Stimulated activated CD4-positive, alpha-beta T cell treated with anti-CD3 and anti-CD28 coated beads, TNF-alpha, amount 100 ng/mL, for 24 hours (primary cell): ENCODE measurements at places on chromosomes 12 and 14.

DNA sequence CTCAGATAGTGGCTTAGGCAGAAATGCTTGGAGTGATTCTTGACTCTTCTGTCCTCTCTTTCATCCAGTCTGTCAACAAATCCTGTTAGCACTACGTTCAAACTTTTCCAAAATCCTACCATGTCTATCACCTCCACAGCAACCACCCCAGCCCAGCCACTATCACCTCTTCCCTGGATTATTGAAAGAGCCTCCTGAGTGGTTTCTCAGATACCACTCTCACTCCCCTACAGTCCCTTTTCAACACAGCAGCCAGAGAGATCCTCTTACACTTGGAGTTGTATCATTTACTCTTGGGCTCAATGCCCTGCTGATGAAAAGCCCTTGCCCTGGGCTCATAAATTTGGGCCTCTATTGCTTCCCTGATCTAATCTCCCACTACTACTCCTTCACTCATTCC is 218.9 kb downstream of the EXOC5 start:
- DNase-seq = no peak

DNA sequence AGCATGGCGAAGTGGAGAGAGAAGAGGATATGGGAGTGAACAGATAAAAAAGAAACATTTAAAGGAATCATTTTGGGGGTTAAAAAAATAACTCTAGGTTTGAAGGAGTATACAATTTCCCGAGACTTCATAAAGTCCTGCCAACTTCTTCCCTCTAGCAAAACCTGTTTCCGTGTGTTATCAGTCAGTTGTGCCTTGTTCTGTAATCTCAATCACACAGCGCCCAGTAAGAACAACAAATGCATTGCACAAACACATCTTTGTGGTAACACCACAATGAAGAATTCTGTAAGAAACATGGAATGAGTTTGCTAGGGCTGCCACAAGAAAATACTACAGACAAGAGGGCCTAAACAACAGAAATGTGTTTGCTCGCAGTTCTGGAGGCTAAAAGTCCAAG is 144.7 kb upstream of the FUT8 start:
- DNase-seq = no peak

GRCh38 chr14:87894920-87895319 is 98.1 kb downstream of the GALC start:
- no peak for DNase-seq

DNA sequence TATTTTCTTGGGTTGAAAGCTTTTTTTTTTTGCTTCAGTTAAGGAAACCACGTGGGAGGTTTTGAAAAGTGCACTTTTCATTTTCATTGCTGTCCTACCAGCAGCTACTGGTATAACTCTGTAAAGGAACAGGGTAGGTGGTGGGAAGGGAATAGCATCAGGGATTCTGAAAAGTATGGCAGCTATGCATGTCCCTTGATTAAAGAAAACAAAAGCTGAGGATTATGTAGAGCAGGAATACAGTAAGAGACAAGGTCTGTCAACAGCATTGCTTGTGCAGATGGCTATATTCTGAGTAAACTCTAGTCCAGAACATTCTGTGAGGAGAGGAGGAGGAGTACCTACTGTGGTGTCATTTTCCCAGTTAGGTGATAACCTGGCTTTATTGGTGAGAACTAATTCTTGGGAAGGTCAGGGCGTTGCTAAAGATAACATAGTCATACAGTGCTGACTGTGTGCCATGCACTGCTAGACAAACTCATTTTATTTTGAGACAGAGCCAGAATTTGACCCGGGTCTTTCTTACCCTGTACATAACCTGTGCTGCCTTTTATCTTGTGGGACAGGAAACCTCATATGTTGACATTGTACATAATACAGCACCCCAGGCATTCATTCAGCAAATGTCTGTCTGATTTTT is 80.3 kb upstream of the TRAF3 start:
- DNase-seq = no peak

DNA sequence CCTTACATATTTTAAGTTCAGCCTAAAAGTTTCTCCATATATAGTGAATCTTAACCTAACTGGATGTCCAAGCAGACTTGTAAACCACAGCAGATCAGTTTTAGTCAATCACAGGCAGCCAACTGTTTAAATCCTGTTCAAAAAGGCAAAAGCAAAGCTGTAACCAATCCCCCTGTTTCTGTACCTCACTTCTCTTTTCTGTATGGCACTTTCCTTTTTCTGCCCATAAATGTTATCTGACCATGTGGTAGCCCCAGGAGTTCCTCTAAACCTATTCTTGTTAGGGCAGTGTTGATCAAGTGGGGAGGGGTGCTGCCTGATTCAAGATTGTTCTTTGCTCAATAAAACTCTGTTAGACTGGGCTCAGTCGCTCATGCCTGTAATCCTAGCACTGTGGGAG is 8.5 kb upstream of the DACT1 start:
- no peak for DNase-seq

DNA sequence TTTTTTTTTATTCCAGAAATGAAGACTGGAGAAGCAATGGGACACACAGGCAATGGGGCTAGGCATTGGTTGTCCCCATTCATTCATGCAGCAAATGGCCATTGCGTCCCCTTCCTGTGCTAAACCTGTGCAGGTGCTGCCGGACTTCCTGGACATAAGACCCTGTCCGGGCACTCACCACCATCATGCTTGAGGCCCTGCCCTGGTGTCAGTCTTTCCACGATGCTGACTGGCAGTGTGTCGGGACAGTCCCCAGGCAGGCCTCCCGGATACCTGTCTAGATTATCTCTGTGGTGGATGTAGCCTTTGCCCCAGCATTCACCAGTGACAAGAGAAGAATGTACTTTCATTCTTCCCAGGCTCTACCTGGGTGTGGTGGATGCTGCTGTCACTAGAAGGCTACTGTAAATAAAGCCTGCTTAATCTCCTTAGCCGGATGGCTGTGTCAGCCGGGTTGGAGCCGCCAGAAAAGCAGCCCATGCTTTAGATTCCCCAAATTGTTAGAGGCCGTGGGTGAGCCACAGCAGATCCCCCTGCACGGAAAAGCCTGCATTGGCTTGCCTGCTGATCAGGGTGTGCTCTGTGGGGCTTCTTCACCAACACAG is 94.5 kb upstream of the PARP11 start:
- no peak for DNase-seq

GRCh38 chr12:71749666-71750065 is 5.0 kb upstream of the RAB21 start:
- no peak for DNase-seq

DNA sequence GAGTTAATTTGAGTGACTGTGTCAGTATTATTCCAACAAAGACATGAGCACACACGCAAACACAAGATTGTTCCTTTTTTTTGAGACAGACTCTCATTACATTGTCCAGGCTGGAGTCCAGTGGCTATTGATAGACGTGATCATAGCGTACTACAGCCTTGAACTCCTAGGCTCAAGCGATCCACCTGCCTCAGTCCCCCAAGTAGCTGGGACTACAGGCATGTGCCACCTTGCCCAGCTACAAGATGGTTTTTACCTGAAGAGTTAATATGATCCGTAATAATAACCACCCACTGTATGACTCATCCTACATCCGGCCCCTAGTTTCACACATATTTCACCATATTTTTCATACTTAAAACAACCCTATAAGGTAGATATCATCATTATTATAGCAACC is 26.8 kb downstream of the BCAT1 start:
- DNase-seq = no peak

GRCh38 chr12:82522762-82523161 is 163.9 kb upstream of the TMTC2 start:
- DNase-seq = no peak

GRCh38 chr14:102154121-102154520 is 14.4 kb downstream of the WDR20 start:
- no peak for DNase-seq

- no peak for DNase-seq
Measured at GRCh38 chr12:128994856-128995255, 141.6 kb downstream of the GLT1D1 start.

- no peak for DNase-seq
Measured at GRCh38 chr14:31933716-31934115, 143.4 kb upstream of the ARHGAP5 start.

DNA sequence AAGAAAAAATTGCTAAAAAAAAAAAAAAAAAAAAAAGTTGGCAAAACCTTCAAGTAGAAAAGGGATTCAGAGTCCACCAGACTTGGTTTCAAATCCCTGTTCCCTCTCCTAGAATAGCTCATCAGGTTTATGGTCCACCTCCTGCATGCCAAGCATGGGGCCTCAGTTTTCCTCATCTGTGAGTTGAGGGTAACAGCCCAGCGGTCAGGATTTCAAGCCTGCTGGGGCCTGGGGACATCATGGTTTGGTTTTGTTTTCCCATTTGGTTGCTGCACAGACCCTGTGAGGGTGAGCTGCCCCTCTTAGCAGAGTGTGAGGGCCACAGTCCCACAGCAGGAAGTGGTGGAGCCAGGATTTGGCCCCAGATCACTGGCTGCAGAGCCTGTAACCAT is 12.5 kb downstream of the FAM222A start:
- no peak for DNase-seq

- DNase-seq = no peak
Measured at GRCh38 chr12:92634202-92634601, 68.6 kb upstream of the PLEKHG7 start.

GRCh38 chr14:90656973-90657372 is 159.3 kb downstream of the TTC7B start:
- DNase-seq = no peak

GRCh38 chr12:4356041-4356327 is 23.5 kb downstream of the FGF23 start:
- DNase-seq = peak; percentile 65

DNA sequence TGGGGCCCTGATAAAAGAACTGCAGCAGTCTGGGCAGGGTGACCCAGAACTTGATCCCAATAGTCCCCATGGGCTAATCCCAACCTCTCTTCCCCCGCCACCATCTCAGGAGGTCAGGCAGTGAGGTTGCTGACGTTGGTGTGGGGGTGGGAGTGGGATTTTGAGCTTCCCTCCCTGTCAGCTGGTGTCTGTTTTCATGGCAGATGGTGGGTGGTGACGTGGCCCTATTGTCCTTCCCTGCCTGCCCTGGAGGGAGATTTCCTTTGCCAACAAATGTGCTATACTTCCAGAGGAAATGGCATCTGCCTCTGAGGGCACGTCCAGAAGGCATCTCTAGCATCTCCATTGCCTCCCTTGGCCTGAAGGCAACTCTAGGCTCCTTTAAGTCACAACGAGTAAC is 37.7 kb downstream of the NEUROD4 start:
- no peak for DNase-seq

- DNase-seq = no peak
Measured at GRCh38 chr12:44674875-44675274, 201.2 kb downstream of the NELL2 start.

- DNase-seq = no peak
Measured at GRCh38 chr14:101827286-101827685, 65.8 kb downstream of the PPP2R5C start.

DNA sequence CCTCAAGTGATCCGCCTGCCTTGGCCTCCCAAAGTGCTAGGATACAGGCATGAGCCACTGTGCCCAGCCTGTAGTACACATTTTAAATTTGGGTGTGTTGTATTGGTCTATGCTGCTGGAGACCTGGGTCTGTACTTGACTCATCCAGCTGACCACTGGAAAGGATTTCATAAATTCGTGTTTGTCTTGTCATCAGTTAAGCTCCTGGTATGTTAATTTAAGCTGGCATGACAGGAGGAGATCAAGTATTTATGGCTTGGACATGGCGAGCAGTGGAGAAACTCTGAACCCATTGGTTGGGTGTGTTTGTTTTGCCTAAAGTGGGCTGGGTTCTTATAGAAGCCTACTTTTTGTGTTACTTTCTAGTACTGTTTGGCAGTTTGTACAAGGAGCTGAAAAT is 24.2 kb downstream of the YY1 start:
- no peak for DNase-seq

- DNase-seq = no peak
Measured at GRCh38 chr12:4441355-4442335, 4.0 kb downstream of the FGF6 start.

- DNase-seq = no peak
Measured at GRCh38 chr12:61870658-61871484, 389.3 kb upstream of the USP15 start.

DNA sequence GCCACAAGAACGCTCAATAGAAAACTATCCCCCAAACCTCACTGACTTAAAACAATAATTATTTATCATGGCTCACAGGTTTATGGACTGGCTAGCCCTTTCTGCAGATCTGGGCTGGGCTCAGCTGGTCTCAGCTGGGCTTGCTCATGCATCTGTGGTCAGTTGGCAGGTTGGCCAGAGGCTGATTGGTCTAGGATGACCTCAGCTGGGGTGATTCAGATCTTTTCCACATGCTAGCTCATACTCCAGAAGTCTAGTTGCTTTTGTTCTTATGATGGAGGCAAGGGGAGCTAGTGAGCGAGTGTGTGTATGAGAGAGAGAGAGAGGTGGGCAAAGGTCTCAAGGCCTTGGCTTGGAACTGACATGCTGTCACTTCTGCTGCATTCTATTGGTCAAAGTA is 181.2 kb upstream of the NRXN3 start:
- DNase-seq = no peak

GRCh38 chr12:48818831-48819590 is 715 bp downstream of the CACNB3 start:
- DNase-seq = no peak

- no peak for DNase-seq
Measured at GRCh38 chr14:65709576-65709975, 297.0 kb downstream of the FUT8 start.

- no peak for DNase-seq
Measured at GRCh38 chr12:106690569-106691305, 83.7 kb upstream of the RIC8B start.

DNA sequence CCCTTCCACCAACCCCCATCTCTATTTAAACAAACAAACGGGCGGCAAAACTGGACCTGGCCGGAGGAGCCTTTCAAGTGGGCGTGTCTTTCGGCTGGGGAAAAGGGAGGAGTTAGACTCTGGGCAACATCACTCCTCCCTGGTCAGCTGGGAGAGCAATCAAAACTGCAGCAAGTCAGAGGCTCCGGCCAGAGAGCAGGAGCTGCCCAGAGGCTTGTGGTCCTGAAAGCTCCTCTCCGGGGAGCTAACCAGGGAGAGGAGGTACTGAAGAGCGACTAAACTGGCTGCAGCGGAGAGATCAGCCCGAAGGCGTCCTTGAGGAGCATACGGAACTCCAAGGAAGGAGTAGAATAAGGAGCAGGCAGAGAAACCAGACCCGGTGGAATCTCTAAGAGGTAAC is at the start of gene NEUROD4:
NEUROD4 (plus strand) TSS at position 191 of the 400 bp plus-strand sequence. CDS start 6,466 bp downstream, outside the sequence.
- no peak for DNase-seq

DNA sequence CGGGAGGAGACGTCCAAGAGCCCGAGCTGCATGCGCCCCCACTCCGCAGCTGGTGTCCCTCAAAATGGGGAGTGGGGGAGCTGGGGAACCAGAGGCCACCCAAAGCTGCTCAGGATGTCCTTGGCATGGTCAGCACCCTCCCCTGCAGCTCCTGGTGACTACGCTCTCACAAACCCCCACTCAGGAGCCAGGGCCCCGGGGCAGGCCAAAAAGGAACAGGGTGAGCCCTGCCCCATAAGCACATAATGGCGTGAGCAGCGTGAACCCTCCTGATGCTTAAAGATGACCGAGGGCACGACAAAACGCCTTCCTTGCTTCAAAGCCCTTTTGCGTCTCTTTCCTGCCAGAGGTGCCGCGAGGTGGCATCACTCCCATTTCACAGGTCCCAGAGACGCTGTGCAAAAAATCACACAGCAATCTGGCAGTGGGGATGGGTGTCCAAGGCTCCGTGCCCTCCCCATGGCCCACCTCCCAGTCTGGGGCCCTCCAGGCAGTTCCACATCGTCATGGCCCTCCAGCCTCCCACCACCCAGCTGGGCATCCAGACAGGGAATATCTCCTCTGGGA is 13.5 kb downstream of the NCOR2 start:
- no peak for DNase-seq
